Stimulated activated CD4-positive, alpha-beta T cell treated with anti-CD3 and anti-CD28 coated beads, TNF-alpha, amount 100 ng/mL, for 48 hours (primary cell): ENCODE measurements at places on chromosomes 7 and 10.
A peak's percentile ranks its signal among the peaks of the same experiment; 100 is the strongest.

DNA sequence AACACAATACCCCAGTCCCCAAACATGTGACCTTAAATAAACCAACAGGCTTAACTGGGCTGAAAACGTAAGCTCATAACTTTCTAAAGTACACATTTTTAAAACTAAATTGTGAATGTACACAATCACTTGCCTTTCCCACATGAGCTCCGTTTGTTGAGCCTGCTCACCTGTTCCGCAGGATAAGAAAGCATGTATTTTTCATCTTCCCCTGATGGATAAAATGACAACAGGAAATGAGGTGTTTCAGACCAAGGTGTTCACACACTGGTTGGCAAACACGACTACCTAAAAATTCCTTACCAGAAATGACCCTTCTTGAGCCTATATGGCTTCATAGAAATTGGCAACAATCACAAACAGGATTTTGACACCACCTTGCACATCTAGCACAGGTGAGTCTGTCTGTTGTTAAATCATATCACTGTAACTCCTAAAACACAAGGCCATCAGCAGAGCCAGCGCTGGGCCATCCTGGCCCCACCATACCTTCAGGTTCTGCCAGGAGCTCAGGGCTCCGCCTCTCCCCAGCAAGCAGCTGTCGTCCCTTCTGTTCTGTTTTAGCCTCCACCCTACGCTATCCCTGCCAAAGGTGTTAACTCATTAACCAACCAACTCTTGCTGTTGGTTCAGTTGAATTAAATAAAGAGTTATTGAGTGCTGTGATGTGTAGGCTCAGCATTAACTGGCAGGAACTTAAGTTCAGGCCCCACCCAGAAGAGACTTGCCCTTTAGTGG, 73.6 kb upstream of the RNF32 start:
- no peak for DNase-seq

DNA sequence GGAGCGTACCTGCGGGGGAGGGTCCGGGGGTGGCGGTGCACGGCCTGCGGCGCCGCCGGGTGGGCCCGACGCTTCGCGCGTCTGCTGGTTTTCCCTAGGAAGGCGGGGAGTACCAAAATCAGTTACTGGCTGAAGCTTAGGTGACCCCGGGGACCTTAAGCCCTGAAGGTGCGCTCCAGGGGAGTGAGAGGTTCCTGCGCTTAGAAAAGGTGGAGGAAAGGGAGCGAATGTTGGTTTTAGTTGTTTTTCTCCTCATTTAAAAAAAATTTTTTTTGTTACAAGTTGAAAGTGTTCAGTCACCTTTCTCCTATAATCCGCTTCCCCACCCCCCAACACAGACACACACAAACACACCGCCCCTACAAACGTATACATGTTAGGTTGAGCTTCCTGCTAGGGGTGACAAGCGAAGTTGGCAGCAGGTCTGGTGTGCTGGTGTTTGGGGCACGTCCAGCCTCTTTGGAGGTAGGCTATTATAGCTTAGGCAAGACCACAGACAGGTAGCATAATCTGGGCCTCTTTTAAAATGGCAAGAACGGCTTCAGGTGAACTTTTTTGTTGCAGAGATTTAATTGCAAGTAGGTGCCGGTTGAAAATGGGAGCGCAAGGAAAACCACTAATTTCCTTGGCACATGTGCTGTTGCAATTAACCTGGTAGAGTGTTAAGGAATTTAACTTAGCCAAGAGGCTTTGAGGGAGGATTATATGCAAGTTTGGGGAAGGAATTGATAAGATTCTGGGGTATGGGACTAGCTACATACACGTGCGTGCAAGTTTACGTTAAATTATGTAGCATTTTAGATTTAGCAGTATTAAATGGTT, 945 bp downstream of the ADD3 start:
- DNase-seq: peak; percentile 9

GRCh38 chr7:100896732-100897608, 1.3 kb upstream of the ACHE start:
- DNase-seq: no peak

- DNase-seq: no peak
These were observed 33.9 kb upstream of the MSMB start for GRCh38 chr10:46079831-46080585.

GRCh38 chr7:88377434-88377833, 70.7 kb upstream of the STEAP4 start:
- no peak for DNase-seq

DNA sequence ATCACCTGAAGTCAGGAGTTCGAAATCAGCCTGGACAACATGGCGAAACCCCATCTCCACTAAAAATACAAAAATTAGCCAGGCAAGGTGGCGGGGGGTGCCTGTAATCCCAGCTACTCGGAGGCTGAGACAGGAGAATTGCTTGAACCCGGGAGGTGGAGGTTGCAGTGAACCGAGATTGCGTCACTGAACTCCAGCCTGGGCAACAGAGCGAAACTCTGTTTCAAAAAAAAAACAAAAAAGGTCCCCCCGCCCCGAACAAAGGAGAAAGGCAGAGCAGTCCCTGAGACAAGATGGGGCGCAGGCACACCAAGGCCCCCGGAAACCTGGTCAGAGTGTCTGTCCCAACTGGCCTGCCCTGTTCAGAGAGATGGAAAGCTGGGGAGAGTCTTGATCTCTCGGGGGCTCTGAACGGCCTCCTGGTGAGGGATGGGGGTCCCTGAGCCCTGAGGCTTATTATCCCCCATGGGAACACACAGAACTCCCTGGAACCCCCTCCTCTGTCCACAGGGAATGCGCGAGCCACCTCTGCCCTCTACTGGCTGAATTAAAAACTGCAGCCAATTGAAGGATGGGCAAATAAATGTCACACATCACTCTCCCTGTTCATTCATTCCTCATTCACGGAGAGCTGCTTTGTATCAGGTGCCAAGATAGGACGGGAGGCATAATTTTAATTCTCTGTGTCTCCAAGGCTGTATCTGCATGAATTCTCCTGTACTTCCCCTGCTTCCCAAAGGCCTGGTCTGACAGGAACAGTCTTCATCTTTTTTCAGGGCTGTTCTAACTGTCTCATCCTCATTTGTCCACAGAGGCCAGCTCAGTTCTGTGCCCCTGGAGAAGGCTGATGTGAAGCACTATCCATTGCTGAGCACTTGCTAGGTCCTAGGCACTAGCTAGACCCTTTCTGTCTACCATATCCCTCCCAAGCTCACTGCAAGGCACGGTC, 28.9 kb downstream of the MAT1A start:
- DNase-seq: peak; percentile 26

DNA sequence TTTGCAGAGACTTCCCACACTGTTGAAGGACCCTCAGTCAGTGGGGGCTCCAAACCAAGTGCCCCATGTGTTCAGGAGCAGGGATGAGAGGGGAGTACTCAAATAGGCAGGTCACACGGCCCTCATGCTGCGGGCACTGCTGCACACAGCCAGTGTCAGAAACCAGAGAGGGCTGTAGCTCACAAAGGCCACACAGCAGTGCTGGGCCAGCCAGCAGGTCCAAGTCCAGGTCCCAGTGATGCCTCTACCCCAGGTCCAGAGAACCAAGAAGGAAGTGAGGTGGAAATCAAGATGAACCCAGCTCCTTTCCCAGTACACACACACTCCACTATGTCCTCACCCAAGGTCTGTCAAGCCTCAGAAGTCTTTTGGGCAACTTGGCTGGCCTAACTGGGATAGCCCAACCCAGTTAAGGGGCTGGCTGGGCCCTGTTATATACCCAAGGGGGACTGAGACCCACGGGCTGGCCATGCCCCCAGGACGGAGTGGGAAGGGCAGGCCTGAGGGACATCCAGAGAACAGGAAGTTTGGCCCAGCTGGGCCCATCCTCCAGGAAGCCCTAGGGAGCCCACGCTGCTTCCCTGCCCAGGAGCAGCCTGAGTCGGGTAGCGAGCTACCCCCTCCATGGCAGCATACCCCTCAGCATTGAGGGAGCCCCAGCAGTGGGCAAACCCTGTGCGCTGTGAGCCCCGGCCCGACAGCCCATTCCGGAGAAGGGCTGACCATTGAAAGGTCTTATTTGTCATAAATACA, 24.3 kb downstream of the GRID1 start:
- DNase-seq: no peak
